ENCODE measurements at places on chromosomes 5 and 9.

DNA sequence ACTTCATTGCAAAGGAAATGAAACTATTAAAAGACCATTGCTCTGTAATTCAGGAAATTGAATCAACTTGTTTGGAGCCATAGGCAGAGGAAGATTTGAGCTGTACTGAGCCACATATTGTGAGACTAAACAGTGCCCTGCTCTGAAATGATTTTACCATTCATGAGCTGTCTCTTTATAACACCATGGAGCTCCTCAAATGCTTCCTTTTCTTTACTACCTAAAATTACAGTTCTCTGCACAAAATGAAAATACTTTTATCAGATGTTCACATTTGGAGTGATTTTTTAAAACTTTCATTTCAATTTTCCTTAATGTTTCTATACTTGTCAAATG is 97.9 kb downstream of the NLN start:
- DNase-seq = no peak

GRCh38 chr5:75656311-75657003 is 45.2 kb downstream of the ANKDD1B start:
- no peak for DNase-seq

GRCh38 chr5:58760222-58760621 is 177.3 kb downstream of the RAB3C start:
- no peak for DNase-seq

DNA sequence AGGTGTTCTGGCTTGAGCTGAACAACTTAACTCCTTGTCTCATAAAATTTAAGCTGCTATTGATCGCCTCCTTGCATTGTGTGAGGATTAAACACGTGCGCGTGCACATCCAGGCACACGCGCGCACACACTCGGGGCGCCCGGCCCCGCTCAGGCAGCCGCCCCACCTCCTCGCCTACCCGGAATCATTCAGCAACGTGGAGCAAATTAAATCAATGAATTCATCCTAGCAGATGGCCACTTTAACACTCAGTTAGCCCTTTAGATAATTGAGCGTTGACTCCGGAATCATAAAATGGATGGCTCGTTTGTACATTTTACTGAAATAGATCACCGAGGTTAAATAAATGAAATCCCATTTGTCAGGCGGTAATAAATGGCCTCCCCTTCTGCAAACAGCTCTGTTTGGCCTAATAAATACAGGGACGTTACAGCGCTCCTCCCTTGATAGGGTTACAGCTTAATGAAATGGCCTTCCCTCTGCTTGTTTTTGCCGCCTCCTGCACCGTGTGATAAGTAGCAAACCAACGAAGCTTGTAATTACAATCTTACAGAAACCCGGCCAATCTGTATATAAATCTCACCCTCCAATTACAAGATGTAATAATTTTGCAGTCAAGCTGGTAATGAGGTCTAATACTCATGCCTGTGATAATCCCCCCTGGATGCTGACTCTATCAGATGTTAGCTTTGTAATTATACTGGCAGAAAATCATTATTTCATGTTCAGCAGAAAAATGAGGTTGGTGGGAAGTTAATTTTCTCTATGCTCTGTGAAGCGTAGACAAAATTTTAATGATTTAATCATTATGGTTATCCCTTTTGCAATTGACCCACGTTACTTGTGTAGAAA is 229.7 kb upstream of the IRX4 start:
- DNase-seq = no peak

GRCh38 chr5:36561601-36562000 is 44.8 kb upstream of the SLC1A3 start:
- no peak for DNase-seq

GRCh38 chr5:14265570-14265969 is 122.4 kb downstream of the TRIO start:
- DNase-seq = no peak

DNA sequence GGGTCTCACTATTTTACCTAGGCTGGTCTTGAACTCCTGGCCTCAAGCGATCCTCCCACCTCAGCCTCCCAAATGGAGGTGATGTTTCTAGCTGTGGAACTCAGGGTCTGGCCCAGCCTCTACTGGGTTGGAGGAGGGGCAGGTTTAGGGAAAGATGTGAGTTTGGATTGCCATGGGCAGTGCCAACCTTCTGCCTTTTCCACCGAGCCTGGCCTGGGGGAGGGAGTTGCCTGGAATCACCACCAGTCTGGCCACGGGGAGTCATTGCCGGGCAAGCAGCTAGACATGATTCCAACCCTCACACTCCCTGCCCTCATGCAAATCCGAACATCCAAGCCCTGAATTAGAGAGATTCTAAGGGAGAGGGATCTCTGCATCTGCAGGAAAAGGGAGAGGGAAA is 21.0 kb upstream of the VDAC1 start:
- DNase-seq = no peak

Data from activated gamma-delta T cell treated with Interleukin-2 at 50 U/mL for 16 hours (primary cell).